ENCODE measurements at places on chromosomes 5 and 9.

- no peak for DNase-seq
Measured at GRCh38 chr5:39475881-39476842, 51.4 kb upstream of the DAB2 start.

DNA sequence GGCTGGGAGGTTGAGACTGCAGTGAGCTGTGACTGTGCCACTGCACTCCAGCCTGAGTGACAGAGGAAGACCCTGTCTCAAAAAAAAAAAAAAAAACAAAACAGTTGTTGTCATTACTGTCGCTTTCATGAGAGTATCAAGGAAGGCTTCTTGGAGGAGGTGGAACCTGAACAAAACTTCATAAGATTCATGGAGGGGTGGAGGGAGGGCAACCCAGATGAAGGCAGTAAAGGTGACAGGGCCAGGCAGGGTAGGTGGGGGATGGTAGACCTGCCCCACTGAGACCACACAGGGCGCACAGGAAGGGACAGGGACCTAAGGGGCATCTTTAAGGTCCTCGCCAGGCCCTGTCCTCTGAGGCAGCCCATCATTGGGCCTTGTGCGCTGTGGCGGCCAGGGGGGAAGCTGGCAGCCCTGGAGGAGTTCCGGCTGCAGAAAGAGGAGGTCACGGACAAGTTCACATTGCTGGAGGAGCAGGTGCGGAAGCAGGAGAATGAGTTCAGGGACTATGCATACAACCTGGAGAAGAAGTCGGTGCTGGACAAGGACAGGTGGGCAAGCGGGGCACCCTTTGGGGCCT, 3.5 kb downstream of the CFAP157 start:
- no peak for DNase-seq

DNA sequence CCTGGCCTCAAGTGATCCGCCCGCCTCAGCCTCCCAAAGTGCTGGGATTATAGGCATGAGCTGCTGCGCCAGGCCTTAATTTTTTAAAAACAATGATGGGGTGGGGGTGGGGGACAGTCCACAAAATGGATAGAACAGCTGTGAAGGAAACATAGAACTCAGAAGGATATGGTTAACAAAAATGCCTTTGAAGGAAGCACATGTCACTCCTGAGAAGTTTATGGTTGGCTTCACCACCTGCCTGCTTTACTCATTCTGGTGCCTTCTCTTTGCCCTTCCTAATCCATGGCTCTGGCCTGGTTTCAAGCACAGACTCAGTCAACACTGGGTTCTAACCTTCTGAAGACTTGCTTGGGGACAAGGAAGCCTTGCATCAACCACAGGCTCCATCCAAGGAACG, 10.3 kb downstream of the BAG1 start:
- DNase-seq: no peak

DNA sequence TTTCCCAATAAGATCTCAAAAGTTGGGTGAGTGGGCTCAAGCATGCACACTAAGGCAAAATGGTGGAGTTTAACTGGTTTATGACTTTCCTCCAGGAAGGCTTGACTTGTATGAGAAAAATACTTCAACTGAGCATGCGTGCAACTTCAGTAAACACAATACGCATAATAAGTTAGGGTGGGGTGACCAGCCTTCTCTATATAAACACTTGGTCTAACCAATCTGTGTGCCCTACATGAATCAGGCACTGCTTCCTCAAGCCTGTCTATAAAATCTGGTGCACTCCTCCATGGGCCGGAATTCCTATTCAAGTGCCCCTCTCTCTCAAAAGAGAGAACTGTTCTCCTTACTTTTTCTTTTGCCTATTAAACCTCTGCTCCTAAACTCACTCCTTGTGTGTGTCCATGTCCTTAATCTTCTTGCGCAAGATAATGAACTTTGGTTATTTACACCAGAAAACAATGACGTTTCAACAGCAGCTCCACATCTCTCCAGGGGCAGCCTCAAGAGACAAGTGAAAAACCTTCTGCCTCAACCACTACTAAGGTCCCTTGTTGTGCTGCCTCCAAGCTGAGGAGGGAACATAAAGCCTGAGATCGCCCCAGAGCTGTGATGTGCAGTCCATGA, 352.6 kb downstream of the CAAP1 start:
- DNase-seq: no peak

DNA sequence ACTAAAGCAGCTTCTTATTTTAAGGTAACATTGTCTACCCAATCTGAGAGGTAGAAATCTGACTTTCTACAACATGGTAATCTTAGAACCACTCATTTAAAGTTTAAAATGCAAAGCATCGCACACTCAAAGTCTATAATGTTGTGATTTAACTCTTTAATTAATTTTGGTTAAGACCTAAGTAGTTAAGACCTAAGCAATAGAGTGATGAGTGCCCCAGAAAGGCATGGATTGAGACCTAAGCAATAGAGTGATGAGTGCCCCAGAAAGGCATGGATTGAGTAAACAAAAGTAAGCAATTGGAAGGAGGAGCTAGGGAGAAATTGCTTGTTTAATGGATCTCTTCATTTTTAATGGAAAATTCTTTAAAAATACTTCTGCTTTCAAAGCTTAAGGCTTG, 86.8 kb downstream of the NLN start:
- no peak for DNase-seq

DNA sequence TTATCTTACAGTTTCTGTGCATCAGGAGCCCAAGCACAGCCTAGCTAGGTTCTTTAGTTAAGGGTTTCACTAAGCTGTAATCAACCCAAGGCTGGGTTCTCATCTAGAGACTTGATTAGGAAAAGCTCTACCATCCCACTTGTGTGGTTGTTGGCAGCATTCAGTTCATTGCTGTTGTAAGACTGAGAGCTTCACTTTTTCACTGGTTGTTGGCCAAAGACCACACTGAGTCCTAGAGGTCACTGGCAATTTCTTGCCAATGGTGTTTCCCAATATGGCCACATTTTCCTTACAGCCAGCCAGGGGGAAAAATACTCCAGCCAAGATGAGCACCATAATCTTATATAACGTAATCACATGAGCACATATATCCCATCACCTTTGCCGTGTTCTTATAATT, 74.3 kb downstream of the SMIM15 start:
- DNase-seq: no peak

- no peak for DNase-seq
Measured at GRCh38 chr5:102922111-102922720, 167.1 kb downstream of the PAM start.

GRCh38 chr9:105291422-105291859, 47.0 kb downstream of the SLC44A1 start:
- no peak for DNase-seq

- no peak for DNase-seq
Measured at GRCh38 chr9:26334706-26335105, 557.9 kb downstream of the CAAP1 start.

- no peak for DNase-seq
Measured at GRCh38 chr5:989961-990530, 18.6 kb upstream of the NKD2 start.

DNA sequence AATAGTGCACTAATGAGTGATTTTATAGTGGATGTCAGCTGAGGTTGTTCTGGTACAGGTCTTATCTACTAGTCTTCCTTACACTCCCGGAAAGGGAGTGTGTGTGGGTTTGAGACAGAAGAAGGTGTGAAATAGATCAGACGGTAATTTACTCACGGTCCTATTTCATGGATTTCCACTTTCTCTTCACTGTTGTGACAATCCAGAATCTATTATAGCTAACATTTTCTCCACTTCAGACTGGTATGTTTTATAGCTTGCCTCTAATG, 7.0 kb upstream of the C9 start:
- no peak for DNase-seq

DNA sequence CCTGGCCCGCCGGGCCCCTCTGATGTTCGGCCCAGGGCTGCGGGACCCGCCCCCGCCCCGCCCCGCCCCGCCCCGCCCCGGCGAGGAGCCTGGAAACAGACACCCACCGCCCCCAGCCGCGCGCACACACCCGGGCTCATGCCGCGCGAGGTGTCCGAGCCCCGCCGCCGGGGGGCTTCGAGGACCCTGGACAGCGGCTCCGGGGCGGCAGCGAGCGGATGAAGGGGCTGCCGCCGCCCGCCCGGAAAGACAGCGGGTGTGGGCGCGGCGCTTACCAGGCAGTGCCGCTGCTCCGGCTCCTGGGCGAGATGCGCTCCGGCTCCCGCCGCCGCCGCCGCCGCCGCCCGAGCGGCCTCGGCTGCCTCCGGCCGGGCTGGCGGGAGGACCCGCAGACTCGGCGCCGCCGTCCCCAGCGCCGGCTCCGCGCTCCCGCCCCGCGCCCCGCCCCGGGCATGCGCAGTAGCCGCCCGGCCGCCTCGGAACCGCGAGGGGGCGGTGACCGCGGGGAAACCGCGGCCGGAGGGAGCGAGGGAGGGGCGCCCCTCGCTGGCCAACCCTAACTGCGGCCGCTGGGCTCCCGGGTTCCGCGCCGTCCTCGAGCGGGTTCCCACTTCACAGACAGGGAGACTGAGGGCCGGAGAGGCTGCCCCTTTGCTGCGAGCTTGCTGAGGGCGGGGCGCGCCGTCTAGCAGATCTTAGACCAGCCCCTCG, at the start of gene GPRIN1:
TSS of gene GPRIN1 (minus strand) at position 433 of the 711 bp plus-strand sequence. CDS start 10,322 bp downstream, outside the sequence.
- DNase-seq: no peak

GRCh38 chr5:162852134-162852533, 585.3 kb upstream of the CCNG1 start:
- DNase-seq: no peak

DNA sequence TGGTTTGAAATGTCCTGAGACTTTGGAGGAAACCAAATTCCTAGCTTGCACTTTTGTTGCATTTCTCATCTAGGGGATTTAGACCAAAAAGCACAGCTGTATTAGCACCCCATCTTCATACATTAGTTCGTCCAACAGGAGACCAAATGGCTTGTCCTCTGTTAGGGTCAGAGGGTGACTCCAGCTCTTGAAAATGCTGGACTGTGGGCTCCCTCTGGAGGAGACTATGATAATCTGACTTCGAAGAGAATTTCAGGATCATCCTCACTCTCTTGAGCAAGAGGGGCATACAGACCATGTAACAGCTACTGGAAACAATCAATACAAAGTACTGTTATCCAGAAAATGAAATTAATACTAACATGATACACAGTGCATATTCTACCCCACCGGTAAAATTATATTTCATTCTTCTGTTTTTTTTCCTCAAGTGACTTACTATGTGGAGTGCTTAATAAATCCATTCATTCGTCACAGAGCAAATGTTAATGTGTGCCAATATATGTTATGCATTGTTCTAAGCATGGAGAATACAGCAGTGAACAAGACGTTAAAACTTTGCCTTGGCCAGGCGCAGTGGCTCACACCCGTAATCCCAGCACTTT, 63.7 kb upstream of the PPP2CA start:
- peak; percentile 3 for DNase-seq

Measured in activated T-helper 1 cell treated with anti-CD3 and anti-CD28 coated beads, Interleukin-2, amount 50 U/mL, for 16 hours (primary cell).